ENCODE measurements at places on chromosomes 3 and 15. TPM values are rescaled to one million over a fixed set of nuclear protein-coding genes. Genes with fewer than 3 reads are reported as not detected.

DNA sequence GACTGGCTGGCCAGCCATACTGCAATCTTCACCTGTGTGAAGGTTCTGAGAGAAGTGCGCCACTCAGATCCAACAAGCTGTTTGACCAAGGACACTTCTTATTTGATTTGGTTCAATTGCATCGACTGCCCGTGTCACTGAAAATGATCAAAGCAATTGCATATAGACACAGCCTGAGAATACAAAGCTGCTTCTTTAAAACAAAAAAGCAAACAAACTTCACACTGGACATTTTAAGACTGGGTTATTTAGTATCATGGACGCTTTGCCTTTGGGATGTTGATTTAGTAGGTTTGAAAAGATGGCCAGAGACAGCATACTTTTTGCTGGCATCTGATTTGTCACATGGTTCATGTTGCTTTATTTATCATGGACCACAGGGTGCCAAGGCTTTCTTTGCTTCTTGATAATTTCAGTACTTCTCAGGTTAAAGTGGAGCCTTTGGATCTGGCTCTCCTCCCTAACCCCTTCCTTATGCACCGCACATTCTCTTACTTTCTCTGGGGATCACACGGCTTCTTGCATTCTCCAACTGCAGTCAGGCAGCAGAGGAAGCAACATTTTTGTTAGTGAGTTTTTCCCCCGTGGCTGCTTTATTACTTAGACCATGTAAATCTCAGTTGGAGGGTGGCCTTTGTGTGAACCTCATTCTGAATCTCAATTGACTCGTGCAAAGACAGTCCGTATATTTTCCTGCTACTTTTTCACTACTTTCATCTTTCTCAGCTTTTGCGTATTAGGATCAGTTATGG is 151.0 kb downstream of the CD47 start:
- no peak for DNase-seq

Gene CYP11A1
- polyA plus RNA-seq: not detected

Gene RBP2
- not detected for polyA plus RNA-seq

Gene FOXP1
- polyA plus RNA-seq: 189 TPM

DNA sequence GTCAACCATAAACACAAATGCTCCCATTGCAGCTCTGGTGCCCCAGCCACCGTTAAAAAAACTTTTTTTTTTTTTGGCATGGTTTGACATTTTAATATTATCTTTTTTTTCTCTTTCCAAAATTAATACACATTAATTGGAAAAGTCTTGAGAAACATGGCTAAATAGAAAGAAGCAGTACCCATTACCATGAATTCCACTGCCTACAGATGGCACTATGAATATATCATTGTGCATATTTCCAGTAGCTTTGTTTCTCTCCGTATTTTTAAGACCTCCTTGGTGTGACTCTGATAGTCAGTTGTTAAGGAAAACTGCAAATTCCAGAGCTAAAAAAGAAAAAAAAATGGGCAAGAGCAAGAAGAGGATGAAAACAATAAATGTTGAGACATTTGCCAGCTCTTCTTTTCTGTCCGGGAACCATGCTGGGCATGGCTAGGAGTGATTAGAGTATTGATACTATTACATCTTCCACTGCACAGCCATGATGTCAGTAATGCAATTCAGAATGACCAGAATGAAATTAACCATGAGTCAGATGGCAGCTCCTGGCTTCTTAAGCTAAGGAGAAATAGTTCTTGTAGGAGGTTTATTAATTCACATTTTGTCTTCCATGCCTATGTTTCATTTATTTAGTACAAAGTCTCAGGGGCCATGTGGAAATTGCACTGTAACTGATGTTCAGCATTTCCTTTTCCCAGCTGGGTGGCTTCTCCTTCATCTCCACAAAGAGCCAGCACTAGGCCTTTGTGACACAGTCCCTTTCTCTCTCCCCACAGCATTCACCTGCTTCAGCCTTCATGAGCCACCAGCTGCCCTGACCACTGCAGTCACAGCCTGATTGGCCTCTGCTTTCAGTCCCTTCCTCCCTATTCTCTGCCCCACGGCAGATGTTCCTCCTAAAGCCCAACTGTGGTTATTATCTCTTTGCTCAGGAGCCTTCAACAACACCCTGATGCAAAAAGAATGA is 31.8 kb downstream of the SLC7A14 start:
- DNase-seq: no peak

Gene STRIT1
- polyA plus RNA-seq: not detected

- no peak for DNase-seq
These were observed 355.0 kb upstream of the CFAP20DC start for GRCh38 chr3:59404851-59405250.

Gene CCDC80
- 0.02 TPM for polyA plus RNA-seq

DNA sequence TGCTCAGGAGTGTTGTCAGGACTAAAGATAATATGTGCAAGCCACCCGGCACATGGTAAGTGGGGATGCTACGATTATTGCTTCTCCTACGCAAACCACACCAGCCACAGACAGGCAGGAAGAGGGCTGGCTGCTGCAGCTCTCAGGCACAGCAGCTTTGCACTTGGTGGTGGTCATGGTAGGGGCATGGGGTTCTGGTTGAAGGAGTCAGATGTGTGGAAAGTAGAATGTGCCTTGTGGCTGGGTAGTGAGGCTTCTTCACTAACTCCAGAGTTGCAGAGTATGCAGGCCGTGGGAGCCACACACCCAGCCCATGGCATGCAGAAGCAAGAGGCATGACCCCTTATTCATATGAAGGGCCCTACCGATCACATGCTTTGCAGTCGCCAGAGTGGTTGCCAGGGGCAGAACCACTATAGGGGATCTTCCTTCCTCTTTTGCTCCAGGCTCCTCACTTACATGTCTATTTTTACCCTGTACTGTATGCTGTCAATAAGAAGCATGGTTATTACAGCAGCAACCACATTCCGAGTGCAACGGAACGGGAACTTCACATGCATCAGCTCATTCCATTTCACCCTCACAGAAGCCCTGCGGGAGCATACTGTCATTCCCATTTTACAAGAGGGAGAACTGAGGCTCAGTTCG is 59.2 kb upstream of the HERC1 start:
- peak; percentile 87 for DNase-seq

GRCh38 chr15:36688310-36689011 is 109.0 kb downstream of the CDIN1 start:
- no peak for DNase-seq

- DNase-seq: no peak
These were observed 8.8 kb upstream of the SLC15A2 start for GRCh38 chr3:121885386-121885785.

DNA sequence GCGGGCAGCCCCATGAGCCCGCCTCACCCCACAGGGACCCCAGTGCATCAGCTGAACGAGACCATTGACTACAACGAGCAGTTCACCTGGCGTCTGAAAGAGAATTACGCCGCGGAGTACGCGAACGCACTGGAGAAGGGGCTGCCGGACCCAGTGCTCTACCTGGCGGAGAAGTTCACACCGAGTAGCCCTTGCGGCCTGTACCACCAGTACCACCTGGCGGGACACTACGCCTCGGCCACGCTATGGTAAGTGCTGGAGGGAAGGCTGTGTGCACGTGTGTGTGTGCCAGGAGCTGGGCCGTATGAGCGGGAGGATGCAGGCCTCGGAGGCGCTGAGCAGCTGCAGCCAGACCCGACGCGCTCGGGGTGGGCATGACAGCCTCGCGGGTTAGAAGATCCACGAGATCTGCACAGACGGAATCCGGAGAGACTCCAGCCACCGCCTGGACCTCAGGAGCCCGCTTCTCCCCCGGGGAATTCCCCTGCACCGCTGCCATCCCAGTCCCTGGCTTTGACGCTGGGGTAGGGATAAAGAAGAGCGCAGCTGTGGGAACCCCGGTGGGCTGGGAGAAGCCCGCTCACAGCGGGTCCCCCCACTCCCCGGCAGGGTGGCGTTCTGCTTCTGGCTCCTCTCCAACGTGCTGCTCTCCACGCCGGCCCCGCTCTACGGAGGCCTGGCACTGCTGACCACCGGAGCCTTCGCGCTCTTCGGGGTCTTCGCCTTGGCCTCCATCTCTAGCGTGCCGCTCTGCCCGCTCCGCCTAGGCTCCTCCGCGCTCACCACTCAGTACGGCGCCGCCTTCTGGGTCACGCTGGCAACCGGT is 2.6 kb downstream of the DUOXA2 start:
- DNase-seq: no peak

Gene SEMA3G
- polyA plus RNA-seq: 0.29 TPM

- DNase-seq: no peak
These were observed 148.4 kb downstream of the TNIK start for GRCh38 chr3:171311784-171312183.

GRCh38 chr3:9553948-9554513 is 409 bp upstream of the LHFPL4 start:
- DNase-seq: no peak

GRCh38 chr3:189631409-189631808 is 220 bp downstream of the TP63 start:
- no peak for DNase-seq

Gene AGBL1
- polyA plus RNA-seq: not detected

Gene ZNF80
- polyA plus RNA-seq: 0.64 TPM

Gene FANCD2OS
- not detected for polyA plus RNA-seq

DNA sequence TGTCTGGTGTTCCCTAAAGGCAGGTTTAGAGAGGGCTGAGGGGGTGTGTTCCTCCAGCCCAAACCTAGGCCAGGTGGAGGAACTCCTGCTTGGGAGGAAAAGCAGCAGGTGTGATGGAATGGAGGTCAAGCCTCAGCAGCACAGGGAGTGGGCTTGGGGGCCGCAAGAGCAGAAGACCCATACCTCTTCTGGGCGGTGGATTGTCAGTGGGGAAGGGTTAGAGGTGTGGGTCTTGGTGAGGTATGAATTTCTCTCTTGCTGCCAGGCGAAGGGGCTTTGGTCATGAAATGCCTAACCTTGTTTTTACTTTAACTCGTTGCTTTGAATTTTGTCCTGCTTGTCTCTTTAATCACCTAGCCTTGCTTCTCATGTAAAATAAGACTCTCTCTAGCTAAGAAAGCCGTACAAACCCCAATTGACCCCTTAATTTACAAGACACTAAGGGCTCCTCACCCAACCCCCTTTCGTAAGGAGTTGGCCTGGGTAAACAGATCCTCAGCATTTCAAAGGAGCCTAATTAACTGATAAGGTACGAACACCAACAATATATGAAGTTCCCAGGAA is 38.9 kb downstream of the DHX30 start:
- no peak for DNase-seq

- no peak for DNase-seq
These were observed 227.3 kb upstream of the C2CD4B start for GRCh38 chr15:62392376-62392775.

GRCh38 chr3:17645074-17645698 is 97.2 kb downstream of the TBC1D5 start:
- DNase-seq: peak; percentile 8

GRCh38 chr15:46126581-46126980 is 491.8 kb downstream of the SQOR start:
- DNase-seq: no peak

Gene TMC3
- not detected for polyA plus RNA-seq

Gene JMJD7
- polyA plus RNA-seq: 28.0 TPM

DNA sequence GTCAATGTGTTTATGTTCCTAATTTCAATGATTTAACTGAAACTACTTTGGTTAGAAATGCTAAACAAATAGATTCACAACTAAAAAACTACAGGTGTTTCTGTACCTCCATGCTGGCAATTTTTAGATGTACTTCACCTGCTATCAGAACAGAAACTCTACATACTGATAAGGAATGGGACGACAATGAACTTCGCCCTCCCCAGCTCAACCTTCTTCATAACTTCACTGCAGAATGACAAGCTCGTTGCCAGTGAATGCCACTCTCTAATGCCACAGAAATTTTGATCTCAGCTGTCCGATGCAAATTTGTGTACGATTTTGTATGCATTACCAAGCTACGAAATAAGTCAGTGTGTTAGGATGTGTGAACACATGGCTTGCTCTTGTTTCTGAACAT is 133.4 kb downstream of the FOXP1 start:
- DNase-seq: no peak

GRCh38 chr3:56681984-56682461 is 1.0 kb downstream of the TASOR start:
- DNase-seq: no peak

Gene ST8SIA2
- polyA plus RNA-seq: not detected

GRCh38 chr3:187737006-187737367 is 8.3 kb downstream of the BCL6 start:
- DNase-seq: no peak

GRCh38 chr15:48282216-48282615 is 49.0 kb upstream of the DUT start:
- DNase-seq: no peak

Gene LRRK1
- not detected for polyA plus RNA-seq

DNA sequence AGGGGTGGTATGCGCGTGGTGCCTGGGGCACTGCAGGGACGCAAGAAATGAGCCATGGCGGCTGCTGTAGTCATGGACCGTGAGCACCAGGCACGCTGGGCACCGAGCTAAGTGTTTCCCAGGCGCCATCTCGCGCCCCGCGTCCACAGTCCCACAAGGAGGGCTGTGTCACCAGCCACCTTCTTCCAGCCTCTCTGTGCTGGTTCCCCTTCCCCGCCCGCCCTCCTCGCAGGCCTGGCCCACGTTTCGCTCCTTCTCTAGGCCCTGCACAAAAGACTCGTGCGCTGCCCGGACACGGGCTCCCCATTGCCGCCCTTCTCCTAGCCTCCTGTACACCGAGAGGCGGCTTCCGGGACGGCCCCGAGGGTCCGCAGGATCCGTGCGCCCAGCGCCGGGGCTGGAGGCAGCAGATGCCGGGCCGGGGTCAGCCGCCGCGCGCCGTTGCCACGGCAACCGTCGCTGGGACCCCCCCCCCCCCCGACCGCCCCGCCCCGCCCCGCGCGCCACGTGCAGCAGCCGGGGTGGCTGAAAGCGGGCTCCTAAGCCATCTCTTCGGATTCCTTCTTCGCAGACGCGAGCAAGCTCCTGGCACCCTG is 113.4 kb downstream of the SRGAP3 start:
- DNase-seq: no peak

DNA sequence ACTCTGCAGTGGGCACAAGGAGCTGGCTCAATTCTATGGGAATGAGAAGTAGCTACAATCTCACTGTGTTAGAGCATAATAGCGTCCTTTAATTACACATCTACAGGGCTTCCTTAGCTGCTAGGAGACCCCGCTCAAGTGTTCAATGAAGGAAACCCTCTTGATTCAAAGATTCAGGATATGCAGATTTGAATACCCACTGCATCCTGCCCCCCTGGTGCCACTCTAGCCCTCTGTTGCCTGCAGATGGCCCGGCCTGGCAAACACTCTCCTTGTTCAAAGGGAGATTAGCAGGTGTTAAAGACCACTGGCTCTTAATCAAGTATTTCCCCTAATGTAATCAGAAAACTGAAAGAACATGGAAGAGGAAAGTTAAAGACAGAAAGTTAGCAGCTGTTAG is 356.6 kb downstream of the VGLL3 start:
- no peak for DNase-seq

GRCh38 chr3:31875437-31875836 is 105.6 kb downstream of the OSBPL10 start:
- no peak for DNase-seq

- no peak for DNase-seq
These were observed 4.8 kb upstream of the AVEN start for GRCh38 chr15:34043813-34044212.

Gene CDHR4
- polyA plus RNA-seq: not detected

Gene ESYT3
- not detected for polyA plus RNA-seq

DNA sequence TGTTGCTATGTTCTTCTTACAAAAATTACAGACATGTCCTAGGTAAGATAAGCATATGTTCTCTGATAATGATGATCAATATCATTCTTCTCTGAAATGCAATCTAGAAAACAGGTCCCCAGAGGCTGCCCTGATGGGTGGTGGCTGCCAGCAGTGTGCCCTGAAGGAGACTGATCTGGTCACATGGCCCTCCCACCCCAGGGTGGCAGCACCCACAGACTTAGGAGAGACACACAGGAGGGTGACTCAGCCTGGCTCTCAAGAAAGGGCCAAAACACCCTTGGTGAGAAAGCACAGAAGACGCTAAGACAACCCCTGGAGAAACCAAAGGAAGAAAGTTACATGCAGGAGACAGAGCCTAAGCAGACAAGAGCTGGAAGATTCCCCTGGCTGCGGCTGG is 203.7 kb downstream of the TJP1 start:
- no peak for DNase-seq
